ENCODE measurements at places on chromosomes 16 and 17.

DNA sequence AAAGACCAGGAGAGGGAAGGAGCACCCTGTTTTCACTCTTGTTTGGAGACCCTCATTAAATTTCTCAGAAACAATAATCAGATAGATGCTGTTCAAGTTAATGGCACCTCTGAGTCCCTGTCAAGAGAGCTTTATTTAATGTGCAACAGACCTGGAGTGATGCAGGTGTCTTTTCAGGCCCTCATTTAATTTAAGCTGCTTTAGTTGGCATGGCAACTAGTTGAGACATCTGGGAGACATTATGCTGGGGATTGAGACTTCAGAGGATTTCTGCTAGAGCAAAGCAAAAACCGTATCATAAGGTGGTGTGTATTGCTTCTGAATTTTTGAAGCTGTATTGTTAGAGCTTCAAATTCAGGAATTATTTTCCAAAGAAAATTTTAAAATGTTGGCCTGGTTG is 108.5 kb downstream of the NLK start:
- DNase-seq, result no peak

- no peak for DNase-seq
Measured at GRCh38 chr16:78246559-78246958, 147.1 kb downstream of the WWOX start.

DNA sequence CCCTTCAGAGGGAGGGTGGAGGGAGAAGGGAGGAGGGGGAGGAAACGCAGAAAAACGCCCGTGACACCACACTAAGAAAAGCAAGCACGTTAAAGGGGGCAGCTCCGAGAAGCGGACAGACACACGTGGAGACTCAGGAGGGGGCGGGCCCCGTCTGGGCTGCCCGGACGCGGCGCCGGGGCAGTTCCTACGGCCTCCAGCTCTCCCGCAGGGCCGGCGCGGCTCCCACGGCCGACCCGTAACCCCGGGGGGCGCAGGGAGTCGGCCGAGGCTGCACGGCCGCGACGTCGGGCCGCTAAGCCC is 362 bp downstream of the KLHDC4 start:
- DNase-seq, result peak; percentile 56

GRCh38 chr16:777826-778225 is 10.4 kb downstream of the RPUSD1 start:
- DNase-seq, result no peak

DNA sequence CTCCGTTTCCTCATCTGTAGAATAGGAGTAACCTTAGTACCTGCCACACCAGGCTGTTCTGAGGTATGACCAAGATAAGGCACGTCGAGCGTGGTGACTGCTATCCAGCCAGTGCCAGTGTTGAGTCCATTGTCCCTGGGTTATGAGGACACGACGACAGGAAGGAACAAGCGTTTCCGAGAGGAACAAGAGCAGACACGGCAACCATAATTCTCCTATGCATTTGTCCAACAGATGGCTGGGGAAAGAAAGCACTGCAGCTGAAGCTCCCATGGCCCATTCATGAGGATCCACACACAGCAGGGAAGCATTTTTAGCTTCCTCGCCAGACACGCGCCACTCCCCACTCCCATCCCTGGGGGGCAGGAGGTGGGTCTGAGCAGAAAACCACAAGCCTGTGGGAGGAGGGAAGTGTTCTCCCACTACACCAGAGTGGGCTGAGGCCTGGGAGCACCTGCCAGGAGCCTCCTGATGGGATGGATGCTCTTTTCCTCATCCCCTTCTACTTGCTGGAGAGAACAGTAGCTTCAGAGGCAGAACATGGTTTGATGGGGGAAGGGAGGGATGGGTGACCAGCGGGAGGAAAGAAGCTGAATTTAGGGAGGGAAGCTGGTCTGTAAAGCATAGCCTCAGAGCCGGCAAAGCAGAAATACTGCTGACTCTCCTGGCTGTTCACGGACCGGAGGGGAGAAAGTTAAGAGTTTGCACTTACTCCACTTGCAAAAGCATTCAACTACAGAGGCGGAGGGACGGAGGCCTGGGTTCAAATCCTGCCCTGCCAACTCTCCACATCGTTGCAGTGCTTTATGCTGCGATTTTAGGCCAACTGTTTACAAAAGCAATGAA is 2.7 kb downstream of the COTL1 start:
- DNase-seq, result no peak

DNA sequence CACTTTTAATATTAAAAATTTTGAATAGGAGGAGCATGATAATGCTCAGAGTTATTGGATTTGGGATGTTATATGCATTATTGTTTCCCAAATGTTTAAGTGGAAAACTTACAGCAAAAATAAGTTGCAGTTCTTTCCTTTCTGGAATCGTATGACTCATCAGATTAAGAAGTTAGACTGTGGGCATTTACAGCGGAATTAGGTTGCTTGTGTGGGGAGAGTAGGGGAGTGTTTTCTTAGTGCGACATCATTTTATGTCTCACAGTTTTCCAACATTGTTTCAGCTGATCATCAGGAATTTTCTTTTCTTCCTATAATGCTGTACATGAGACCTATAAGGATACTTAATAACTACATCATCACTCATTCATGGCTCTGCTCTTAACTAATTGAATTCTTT is 1631.8 kb downstream of the CDH8 start:
- no peak for DNase-seq

DNA sequence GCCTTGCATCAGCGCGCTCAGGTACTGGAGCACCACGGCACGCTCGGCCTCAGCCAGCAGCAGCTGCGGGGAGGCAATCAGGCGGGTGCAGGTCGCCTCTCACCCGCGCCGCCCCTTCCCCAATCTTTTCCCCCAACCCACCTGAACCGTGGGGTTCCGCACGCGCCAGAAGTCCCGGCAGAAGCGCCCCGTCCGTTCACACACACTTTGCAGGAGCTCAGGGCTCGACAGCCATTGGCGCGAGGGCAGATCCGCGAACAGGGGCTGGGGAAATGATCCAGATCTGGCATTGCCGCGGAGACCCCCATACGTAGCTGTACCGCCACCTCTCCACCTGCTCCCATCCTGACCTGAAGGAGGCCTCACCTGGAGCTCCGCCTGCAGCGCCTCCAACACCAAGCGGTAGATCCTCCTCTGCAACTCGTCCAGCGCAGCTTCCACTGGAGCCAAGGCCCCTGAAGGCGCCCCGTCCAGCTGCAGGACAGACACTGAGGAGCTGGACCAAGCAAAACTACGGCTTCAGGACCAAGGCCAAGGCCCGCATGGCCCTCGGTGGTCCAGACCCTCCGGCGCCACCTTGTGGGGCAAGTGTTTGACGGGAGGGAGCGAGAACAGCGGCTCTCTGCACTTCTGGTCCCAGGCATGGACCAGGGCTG is 1.4 kb upstream of the MATCAP1 start:
- peak; percentile 85 for DNase-seq

DNA sequence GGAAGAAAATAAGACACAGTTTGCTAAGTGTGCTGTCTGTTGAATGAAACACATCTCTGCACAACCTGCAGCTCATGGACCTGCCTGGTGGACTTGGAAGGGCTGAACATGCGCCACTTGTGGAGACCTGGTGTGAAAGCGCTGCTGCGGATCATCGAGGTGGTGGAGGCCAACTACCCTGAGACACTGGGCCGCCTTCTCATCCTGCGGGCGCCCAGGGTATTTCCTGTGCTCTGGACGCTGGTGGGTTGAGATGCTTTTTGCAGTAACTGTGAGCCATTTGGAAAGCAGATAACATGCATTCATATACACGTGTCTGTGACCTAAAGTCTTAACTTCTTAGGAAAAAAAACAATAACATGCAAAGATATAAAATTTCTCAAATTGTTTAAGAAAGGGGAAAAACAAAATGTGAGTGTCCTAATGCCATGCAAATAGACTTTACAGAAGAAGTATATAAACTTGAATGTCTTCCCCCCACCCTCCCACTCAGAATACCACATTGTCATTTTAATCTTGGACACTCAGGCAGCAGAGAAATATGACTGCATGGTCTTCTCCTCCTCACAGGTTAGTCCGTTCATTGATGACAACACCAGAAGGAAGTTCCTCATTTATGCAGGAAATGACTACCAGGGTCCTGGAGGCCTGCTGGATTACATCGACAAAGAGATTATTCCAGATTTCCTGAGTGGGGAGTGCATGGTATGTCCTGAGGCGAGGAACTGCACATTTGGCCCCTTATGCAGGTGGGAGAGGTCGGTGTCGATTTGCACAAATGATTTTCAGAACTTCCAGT is 65.6 kb downstream of the SEC14L1 start:
- DNase-seq, result no peak

GRCh38 chr16:7650431-7650830 is 317.8 kb downstream of the RBFOX1 start:
- DNase-seq, result no peak

DNA sequence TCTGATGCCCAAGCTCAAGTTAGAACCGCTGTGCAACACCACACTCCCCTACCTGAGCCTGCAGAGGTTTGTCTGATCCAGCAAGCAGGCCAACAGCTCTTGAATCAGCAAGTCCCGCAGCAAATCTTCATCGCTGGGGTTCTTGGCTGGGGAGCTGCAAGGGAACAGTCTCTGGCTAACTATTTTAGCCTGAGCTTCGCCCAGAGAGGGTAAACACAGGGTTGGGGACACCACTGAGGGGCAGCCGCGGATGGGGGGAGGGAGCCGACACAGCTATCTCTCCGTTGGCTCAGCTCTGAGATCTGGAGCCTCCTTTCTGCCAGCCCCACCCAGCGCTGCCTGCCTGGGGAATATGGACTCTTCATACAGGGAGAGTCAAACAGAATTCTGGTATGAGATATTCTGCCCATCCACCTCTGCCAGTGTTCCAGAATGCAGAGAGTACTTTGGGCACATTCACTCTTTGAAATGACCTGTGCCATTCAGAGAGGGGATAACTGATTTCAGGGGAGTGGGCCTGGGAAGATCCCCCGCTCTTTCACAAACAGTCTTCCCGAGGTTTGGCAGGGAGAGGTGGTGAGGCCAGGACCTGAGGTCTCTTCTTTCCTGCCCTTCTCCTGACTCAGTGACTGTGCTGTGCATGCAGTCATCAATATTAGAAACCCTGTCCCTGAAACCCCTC is 7.4 kb downstream of the GIP start:
- DNase-seq, result no peak

- DNase-seq, result no peak
Measured at GRCh38 chr17:40663252-40663651, 1.7 kb downstream of the KRT222 start.

- DNase-seq, result no peak
Measured at GRCh38 chr17:19539841-19540311, 6.2 kb downstream of the SLC47A1 start.

- DNase-seq, result no peak
Measured at GRCh38 chr16:57138281-57138935, 46.0 kb downstream of the CPNE2 start.

DNA sequence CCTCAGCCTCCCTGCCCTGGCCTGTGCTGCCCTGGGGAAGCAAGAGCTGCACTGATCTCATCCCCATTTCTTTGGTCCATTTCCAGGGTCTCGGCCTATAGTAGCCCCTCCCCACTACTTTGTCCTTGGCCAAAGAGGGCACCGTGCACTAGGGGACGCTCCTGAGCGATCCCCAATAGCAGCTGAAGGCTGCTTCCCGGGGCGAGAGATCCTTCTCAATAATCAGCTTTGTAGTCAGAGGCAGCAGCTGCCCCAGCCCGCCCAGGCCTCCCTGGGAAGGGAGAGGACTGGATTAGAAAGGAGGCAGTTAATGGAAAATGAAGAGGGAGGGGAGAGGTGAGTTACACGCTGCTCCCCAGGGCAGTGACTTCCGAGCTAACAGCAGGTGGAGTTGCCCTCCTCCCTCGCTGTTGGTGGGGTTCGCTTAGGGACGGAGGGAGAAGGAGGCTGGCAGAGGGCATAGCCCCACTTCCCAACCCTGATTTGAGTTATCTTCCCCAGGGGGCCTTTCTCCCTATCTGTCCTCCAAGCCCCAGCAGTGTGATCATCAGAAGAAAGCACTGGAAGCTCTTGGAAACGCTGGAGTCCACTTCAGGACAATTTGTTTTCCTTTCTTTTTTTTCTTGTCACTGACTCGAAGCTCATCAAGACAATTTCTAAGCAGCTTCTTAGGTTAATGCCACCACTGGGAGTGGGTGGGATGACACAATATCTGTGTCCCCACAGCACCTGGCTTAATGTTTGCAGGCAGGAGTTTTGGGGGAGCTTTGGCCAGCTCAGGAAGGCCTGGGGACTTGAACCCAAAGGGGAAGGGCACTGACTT is 2.6 kb downstream of the MXRA7 start:
- no peak for DNase-seq

- DNase-seq, result no peak
Measured at GRCh38 chr16:3595521-3596021, 15.8 kb downstream of the SLX4 start.

GRCh38 chr16:85871756-85872155 is 27.2 kb upstream of the IRF8 start:
- no peak for DNase-seq

GRCh38 chr17:69427486-69428197 is 13.1 kb downstream of the MAP2K6 start:
- DNase-seq, result no peak

GRCh38 chr17:21530311-21530710 is 154.2 kb downstream of the KCNJ12 start:
- no peak for DNase-seq

- peak; percentile 24 for DNase-seq
Measured at GRCh38 chr17:48333034-48333530, 96.9 kb downstream of the SKAP1 start.

DNA sequence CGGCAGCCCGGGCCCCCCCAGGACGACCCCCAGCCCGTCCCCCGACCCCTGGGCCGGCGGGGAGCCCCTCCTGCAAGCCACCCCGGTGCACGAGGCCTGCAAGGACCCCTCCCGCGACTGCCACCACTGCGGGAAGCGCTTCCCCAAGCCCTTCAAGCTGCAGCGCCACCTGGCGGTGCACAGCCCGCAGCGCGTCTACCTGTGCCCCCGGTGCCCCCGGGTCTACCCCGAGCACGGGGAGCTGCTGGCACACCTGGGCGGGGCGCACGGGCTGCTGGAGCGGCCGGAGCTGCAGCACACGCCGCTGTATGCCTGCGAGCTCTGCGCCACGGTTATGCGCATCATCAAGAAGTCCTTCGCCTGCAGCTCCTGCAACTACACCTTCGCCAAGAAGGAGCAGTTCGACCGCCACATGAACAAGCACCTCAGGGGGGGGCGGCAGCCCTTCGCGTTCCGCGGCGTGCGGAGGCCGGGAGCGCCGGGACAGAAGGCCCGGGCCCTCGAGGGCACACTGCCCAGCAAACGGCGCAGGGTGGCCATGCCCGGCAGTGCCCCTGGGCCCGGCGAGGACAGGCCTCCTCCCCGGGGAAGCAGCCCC is 15.6 kb upstream of the ZFPM1 start:
- DNase-seq, result peak; percentile 91

DNA sequence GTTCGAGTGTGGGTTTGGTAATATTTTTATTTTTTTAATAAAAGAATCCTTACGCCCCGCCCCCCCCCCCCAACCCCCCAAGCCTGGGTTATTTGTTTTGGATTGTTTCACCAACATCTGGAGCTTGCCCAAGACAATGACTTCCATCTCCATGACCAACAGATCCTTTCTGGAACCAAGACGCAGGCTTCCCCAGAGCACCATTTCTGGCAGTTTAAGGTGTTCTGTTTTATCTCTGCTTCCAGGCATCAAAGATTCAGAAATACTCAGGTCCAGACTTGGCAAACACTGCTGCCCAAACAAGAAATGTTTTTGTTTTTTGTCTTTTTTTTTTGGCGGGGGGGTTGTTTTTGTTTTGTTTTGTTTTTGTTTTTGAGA is 56.1 kb downstream of the PLXDC1 start:
- no peak for DNase-seq

- no peak for DNase-seq
Measured at GRCh38 chr16:9351440-9351839, 260.0 kb downstream of the HAPSTR1 start.

Data from GM13977 (cell line).